ENCODE measurements at places on chromosomes 3 and 15.

DNA sequence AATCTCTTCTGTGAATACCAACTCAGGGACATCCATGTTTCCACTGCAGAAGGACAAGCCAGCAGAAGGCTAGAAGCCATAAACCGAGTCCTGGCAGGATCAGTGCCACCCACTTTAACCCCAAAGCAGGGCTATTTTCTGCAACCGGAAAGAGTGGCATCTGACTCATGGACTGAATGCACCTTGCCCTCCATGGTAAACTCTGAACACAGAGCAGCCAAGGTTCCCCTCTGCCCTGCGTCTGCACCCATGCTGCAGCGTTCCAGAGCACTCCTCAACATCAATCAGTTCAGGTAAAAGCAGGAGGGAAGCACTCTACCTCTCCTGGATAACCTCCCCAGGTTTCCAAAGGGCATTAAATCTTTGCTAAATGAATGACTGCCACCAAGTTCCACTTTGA, 801 bp upstream of the NGRN start:
- DNase-seq: no peak

- DNase-seq: no peak
Observed at GRCh38 chr15:85354461-85354860, 25.9 kb upstream of the AKAP13 start.

DNA sequence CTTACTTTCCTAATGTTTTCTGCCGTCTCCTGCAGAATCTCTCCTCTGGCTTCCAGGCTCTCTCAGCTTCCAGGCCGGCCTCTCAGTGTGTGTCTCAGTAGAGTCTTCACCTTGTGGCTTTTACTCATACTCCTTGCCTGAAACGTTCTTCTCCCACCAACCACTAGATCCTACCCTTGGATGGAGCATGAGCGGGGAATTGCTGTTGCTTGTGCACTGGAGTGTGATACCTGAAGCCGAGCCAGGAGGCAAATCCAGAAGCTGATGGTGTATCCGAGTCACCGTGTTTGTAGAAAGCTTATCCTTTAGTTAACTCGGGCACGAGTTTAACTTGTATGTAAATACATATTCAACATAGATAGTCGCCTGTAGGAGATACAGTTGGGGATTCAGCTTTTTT, 285.0 kb upstream of the C2CD4B start:
- no peak for DNase-seq

DNA sequence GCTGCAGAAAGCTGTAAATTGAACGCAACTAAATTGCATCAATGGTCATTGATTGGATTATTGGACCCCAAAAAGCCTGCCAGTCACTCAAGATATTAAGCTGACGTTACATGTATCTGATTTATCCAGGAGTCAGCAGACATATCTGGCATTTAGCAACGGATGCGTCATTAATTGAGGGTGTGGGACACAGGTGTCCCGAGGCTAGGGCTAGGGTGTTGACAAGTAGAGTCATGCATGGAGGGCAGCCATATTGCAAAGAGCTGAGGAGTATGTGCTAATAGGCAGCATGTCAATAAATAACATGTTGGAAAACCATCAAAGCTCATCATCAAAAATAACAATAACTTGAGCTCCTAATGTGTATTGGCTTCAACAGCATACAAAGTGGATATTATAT, 234.5 kb upstream of the GOLGA6L4 start:
- no peak for DNase-seq

- no peak for DNase-seq
Observed at GRCh38 chr3:117567906-117568305, 858.3 kb downstream of the TUSC7 start.

DNA sequence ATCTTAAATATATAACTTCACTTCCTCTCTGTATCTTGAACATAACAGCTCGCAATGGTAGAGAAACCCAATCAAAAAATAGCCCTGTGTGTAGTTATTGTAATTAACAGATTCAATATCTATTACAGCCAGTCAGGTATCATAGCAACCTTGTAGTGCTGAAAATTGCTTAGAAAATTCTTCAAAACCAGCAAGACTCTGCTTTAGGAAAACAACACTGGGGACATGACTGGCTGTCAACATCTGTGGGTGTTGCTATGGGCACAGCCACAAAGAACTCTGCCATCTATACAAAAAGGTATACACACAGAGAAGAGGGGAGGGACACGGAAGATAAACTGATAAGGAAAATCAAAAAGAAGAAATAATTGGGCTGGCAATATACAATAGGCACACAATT, 101.2 kb downstream of the WDR72 start:
- DNase-seq: no peak

DNA sequence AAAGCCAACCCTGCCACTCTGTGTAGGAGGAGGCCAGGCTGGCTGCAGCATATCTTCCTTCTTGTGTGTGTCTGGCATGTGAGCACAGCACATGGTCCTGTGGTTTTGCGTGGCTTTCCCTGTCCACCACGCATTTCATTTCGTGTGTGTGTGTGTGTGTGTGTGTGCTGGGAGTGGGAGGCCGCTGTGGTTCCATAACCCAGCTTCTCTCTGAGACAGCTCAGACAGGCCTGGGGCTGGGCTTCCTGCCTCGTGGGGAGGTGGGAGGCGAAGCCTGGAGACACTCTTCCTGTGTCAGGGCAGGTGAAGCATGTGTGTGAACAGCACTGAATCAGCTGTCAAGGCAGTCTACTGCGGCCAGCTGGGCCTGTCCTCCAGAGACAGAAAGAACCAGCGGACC, 16.0 kb upstream of the MRPS22 start:
- no peak for DNase-seq

DNA sequence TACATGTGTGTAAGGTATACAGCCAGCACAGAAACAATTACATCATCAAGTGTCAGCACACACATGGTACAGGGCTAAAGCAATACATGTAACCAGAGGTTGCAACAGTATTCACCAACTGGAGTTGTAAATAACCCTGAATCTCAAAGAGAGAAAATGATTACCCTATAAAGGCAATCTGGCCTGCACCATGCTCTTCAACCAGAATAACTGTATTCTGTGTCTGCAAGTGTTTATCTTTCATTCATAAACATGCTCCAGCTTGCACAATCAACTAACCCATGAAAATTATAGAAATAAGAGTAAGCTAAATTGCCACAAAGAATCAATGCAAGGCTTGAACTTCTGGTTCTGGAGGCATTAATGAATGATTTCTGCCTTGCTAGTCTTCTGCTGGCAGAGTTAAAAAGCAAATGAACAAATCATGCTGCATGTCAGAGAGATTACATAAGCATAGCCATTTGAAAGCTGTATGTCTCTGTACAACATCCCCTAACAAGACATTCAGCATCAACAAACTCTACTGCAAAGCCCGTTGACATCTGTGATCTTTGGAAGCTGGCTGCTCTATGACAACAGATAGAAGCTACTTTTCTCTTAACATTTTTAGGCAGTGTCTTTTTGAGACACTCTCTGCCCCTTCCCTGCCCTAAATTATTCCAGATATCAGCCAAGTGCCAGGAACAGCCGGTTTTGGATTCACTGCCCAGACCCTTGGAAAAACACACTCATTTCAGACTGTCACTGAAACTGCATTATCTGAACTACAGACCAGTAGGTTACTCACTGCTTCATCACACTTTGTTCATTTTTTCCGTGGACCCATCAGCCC, 871.0 kb downstream of the OTOL1 start:
- peak; percentile 84 for DNase-seq

DNA sequence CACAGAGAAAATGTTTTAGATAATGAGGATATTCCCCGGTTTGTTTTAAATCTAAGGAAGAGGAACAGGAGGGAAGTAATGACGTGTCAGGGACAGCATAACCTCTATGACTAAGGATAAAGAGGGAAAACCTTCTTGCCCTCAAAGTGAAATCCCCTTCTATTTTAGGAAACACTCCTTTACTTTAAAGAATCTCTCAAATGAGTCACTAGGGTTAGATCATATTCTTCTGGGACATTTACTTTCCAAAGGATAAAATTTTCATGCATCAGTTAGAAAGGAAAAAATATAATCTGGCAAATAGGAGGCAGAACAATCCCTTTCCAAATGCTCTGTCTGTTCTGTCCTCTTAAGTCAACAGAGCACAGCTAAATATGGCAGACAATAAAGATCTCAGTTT, 43.2 kb upstream of the UBE2E2 start:
- DNase-seq: peak; percentile 38

DNA sequence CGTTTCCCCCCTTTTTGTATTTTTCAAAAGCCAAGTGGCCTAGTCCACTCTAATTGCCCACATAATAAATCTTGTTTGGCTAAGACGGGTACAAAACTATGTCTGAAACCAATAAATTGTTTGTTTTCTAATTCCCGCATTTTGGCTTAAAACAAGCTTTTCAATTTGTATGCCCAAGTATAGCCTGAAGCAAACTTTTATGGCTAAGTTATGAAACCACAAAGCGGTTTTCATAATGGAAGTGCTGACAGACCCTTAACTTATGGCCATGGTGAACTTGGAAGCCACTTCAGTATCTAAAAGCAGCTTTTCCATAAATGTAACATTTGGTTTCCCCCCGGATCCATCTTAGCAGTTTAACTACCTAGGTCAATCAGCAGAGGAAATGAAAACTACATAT, 29.9 kb upstream of the POLR2M start:
- DNase-seq: peak; percentile 14

DNA sequence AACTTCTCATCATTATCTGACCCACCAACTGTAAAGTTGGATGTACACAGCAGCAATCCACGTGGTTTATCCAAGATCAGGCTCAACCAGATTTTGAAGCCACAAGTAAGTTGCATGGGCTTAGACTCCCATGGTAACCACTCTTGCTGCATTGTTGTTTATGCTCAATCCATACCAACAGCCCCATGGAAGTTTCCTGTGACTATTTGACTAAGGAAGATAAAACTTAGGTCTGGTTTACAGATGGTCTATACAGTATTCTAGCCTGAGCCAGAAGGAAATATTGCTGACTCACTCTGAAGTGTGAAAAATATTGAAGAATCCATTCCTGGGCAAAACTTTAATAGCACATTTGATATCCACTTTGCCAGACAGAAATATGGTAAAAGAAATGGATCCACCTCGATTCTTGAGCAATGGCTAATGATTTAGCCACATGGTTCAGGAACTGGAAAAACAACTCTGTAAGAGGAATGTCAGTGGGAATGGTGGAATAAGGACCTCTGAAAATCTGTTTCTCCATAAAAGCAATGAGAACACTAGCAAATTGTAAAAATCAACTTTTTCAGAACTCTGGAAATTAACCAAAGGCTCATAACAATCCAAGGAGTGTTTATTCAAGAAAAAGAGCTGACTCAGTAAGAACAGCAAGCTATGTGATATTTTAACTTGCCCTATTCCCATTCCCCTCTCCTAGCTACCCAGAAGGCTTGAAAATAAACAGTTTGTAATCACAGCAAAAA, 162.9 kb upstream of the STT3B start:
- DNase-seq: peak; percentile 18

GRCh38 chr3:170966495-170966894, 58.1 kb upstream of the EIF5A2 start:
- no peak for DNase-seq

- no peak for DNase-seq
Observed at GRCh38 chr3:188792793-188793192, 379.0 kb upstream of the TPRG1 start.

- DNase-seq: no peak
Observed at GRCh38 chr3:50815844-50816243, 141.1 kb downstream of the DOCK3 start.

GRCh38 chr15:65818927-65819562, 27.0 kb upstream of the DENND4A start:
- DNase-seq: no peak

DNA sequence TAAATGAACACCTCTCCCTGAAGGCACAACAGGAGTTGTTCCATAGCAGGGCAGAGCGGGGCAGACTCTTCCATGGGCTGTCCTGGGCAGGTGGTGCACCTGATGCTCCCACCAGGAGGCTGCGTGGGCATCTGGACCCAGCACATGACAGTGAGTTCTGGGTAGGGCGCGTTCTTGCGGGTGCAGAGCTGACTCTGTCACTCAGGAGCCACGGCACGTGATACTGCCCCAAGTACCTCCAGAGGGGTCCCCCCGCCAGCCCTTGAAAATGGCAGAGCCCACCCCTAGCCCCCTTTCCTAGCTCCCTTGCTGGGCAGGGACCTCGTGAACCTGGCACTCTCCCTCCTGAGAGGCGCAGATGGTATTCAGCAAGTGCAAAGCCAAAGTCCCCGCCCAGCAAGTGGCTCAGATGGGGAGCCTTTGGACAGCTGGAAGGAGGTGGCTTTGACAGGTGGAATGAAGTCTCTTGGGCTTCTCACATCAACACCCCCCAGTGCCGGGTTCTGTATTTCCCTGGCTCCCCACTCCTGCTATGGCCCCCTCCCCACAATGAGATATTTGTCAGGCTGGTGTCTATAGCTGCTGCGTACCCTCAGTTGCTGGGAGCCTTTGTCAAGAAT, 172.1 kb downstream of the TBC1D2B start:
- no peak for DNase-seq

DNA sequence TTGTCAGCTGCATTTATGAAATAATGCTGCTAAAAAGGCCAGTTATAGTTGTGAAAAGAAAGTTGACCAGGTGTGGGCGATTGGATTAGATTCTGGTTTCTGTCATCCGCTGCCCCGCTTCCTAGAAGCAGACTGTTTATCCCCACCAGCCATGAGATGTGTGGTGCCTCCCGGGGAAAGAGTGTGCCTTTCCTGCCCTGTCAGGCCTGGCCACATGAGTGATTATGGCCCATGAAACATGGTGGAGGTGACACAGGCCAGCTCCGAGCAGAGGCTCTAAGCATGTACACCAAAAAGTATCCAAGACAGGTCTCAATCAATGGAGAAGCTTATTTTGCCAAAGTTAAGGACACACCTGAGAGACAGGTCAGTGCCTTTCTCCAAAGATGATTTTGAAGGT, 85.4 kb upstream of the ABHD2 start:
- no peak for DNase-seq

DNA sequence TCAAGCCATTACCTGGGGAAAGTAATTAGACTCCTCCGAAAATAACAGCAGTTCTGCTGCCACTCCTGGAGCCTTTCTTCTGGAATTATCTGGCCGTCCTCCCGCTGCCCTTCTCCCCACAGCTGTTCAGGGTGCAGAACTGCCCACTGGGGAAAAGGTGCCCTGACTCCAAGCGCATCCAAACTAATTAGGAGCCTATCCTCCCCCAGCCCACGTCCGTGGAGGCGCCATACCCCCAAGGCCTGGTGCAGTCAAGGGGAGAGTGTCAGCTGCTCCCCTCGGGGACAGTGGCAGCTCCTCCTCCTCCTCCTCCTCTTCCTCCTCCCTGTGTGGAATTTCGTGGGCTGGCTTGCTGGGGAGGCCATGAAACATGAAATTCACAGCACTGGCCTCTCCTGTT, 177.2 kb downstream of the XXYLT1 start:
- no peak for DNase-seq

All from fibroblast of villous mesenchyme (primary cell).